ENCODE measurements at places on chromosomes 13 and 19. TPM values are rescaled to one million over a fixed set of nuclear protein-coding genes. Genes with fewer than 3 reads are reported as not detected.

Gene KLK15
- not detected for total RNA-seq

Gene SERPINE3
- 8.8 TPM for total RNA-seq

- DNase-seq: no peak
Measured at GRCh38 chr13:77827332-77827731, 91.3 kb downstream of the EDNRB start.

Gene ZNF260
- 10.7 TPM for total RNA-seq

DNA sequence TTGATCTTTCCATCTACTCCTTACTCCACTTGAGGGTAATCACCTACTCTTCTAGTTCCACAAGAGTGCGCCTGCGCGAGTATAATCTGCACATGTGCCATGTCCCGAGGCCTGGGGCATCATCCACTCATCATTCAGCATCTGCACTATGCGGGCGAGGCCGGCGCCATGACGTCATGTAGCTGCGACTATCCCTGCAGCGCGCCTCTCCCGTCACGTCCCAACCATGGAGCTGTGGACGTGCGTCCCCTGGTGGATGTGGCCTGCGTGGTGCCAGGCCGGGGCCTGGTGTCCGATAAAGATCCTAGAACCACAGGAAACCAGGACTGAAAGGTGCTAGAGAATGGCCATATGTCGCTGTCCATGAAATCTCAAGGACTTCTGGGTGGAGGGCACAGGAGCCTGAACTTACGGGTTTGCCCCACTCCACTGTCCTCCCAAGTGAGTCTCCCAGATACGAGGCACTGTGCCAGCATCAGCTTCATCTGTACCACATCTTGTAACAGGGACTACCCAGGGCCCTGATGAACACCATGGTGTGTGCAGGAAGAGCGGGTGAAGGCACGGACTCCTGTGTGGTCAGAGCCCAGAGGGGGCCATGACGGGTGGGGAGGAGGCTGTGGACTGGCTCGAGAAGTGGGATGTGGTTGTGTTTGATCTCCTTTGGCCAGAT lies 2.7 kb upstream of the KLK2 start:
- no peak for DNase-seq

DNA sequence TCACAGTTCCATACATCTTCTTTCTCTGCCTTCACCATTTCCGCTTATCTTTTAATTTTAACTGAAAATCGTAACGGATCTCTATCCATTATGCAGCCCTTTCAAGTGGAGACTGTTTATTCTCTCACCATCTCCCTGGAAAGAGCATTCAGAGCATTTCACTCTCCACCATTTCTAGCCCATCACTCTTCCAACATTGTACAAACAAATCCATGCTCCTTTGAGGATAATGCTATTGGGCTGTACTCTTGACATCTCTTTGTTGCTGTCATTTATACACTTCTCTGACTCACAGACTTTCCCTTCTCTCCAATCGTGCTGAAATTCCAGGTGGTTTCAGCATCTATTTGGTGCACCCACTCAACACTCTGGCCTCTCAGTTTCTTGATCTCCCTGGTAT lies 71.4 kb downstream of the NAA16 start:
- DNase-seq: no peak

Gene KLK14
- not detected for total RNA-seq

- DNase-seq: no peak
Measured at GRCh38 chr13:111893071-111893606, 173.8 kb upstream of the SOX1 start.

DNA sequence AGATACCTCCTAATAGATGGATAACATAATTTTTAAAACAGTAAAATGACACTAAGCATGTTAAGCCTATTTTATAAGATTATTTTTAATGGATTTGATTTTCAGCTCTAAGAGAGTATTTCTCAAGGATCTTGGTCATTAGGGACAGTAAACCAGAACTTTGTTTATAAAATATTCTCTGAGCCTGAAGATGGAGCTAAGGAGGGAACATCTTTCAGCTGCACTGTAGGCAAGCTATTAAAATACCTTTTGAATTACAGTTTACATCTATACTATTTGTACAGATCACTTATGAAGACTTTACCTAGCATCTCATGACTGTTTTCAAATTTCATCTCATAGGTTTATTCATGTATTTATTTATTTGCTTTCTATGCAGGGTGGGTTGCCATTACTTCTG lies 345.3 kb downstream of the MYO16 start:
- no peak for DNase-seq

DNA sequence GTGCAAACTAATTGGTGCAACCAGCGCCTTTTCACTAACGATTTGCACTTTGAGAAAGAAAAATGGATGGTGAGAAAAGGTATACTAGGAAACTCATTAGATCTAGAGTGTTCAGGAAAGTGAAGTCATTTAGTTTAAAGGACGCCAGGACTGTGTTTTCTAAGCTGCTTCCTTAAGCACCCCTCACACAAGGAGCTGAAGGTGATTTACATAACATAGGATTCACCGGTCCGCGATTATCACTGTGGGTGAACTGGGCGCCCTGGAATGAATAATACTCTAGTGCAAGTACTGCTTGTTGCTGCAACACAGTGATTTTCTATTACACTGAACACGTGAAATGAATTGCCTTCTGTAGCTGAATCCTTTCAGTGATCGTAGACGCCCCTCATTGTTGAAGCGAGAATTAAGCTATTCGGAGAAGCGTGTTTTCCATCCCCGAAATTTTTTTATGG lies 2.6 kb upstream of the MAB21L1 start:
- DNase-seq: no peak

- DNase-seq: no peak
Measured at GRCh38 chr19:5832061-5832460, 7.4 kb downstream of the FUT6 start.

DNA sequence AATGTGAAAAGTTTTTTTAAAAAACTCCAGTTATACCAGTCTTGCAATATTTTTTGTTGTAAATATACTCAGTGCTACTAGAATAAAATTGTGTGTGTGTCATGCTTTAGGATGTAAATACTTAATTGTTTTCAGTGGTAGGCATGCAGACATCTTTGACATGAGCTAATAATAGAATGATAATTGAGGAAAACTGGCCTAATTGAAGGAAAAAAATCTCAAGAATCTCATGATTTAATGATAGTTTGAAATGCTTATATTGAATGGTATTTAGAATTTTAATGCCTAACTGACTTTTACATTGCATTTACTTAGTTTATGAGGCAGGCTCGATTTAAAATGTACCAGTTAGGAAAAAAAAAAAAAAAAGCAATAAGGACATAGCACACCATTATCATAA lies 3.2 kb upstream of the MAB21L1 start:
- DNase-seq: no peak

DNA sequence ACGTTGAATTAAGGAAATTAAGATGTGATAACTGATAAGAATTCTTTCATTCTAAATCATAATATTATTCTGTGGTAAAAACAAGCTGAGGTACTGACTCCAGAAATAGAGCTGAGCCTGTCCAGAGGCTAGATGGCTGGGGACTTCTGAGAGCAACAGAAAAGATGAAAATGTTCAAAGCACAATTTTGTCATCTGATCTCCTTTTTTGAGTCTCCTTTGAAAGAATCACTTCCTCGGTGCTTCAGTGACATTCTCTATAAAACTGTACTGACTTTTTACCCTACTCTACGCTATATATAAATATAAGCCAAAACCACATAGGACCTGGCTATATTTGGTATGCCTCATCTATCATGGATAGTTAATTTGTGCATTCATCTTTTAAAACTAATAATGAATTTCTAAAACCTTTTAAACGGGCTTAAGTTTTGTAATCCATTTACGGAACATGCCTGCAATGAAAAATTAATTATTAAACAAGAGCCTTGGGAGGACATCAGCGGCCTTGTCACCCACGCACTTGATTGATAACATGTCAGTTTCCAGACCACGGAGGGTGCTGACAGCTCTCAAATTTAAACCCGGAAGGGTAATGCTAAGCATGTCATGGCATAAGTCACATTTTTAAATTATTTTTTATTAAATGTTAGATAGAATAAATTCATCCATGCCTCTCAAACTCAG lies 235.5 kb downstream of the PCDH9 start:
- DNase-seq: no peak

Gene PEAK3
- 0.09 TPM for total RNA-seq

GRCh38 chr13:45534604-45535003 lies 69.9 kb downstream of the COG3 start:
- no peak for DNase-seq

- DNase-seq: no peak
Measured at GRCh38 chr19:10408511-10409283, 5.4 kb upstream of the CDC37 start.

Gene MBD3
- 71.1 TPM for total RNA-seq

DNA sequence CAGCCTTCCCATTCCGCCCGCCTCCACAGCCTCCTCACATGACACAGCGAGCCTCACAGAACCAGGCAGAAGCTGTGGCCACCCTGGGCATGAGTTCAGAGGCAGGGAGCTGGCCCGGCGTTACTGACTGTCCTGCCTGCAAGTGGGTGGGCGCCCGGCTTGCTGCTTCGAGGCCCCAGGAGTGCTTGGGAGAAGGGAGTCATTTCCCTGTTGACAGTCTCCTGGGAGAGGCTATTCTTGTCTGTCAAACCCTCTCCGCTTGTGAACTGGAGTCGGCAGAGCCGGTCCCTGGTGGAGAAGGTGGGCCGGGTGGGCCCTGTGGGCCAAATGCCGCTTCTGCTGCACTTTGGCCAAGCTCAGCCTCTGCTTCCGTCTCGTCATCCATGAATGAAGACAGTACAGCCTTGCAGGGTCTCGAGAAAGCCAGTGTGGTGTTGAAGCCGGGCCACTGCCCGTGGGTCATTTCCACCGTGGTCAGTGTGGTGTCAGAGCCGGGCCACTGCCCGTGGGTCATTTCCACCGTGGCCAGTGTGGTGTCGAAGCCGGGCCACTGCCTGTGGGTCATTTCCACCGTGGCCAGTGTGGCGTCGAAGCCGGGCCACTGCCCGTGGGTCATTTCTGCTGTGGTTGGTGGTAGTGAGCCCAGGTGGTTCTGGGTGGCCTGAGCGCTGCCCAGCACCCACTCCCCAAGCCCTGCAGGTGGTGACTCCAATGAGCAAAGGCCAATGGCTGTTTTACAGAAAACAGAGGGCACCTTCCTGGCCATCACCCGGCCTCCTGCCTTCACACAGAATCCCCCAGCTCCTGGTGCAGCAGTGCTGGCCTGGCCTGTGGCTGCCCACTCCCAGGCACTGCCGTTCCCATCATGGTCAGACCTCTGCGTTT lies 13.5 kb upstream of the F7 start:
- DNase-seq: no peak

Gene FXYD1
- total RNA-seq: 20.5 TPM

All from omental fat pad (tissue), 4 donors.